ENCODE measurements at places on chromosomes 4 and X.
A peak's percentile ranks its signal among the peaks of the same experiment; 100 is the strongest.

DNA sequence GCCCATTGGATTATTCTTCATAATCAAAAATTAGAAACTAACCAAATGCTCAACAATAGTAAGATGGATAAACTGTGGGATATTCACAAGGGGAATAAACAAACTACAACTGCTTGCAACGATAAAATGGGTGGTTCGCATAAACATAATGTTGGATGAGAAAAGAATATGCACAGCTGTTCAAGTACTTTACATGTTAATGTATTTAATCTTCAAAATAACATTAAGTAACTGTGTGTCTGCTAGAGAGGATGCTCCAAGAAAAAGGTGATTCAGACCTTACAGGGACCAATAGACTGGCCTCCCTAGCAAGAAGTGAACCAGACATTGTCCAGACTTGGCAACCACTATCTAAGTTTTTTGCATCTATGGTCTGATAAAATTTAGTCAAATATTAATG, 2.3 kb downstream of the PFKFB1 start:
- no peak for DNase-seq

GRCh38 chrX:41085878-41086626, 807 bp downstream of the USP9X start:
- peak; percentile 52 for DNase-seq

DNA sequence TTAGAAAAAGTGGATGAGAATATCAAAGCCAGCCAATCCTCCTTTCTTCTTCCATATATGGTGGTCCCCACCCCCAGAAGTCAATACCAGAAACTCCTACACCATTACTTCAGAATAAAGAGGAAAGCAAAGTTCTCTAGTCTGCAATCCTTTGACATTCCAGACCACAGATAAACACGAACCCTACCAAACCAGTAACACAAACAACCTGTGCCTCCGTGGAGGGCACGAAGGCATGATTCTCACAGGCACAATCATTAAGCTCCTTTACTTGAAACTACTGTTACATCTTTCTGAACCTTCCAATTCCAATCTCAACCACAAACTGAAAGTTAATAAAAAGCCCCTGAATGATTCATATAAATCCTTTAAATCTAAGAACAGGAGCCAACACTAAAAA, 16.3 kb downstream of the MAML3 start:
- peak; percentile 45 for DNase-seq

DNA sequence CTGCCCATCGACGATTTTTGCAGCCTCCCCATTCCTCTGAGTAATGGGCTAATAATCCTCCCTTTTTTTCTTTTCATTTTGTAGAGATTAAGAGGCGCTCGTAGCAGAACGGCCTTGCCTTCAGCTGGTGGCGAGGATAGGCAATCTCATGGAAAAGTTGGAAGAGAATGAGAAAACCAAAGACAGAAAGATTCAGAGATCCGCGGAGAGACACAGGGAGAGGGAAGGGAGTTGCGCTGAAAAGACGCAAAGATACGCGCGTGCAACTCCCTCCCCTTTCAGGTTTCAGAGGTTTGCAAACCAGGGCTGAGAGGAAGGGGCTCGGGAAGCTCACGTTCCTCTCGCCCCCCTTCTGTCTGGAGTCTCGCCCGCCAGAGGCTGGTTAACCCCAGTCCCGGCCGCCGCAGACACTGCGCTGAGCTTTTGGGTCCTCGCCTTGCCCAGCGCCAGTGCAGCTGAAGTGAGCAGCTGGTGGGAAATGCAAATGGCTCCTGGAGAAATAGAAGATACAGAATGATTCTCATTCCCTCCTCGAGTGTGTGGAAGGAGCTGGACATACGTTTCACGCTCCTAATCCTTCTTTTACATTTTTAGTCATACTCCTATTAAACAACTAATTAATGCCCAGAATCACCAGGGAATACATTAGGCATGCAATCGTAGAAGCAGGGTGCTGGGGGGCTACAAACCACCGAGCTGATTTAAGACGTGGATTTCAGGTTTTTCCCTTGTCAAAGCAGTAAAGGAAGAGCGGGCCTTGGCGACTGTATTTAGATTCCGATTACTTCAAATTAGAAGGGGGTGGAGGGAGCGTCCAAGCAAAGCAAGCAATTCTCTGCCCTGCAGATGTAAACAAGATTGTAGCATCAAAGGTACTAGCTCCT, 16.6 kb upstream of the PITX2 start:
- peak; percentile 38 for DNase-seq

GRCh38 chrX:68570598-68570997, 71.7 kb downstream of the YIPF6 start:
- DNase-seq, result no peak

DNA sequence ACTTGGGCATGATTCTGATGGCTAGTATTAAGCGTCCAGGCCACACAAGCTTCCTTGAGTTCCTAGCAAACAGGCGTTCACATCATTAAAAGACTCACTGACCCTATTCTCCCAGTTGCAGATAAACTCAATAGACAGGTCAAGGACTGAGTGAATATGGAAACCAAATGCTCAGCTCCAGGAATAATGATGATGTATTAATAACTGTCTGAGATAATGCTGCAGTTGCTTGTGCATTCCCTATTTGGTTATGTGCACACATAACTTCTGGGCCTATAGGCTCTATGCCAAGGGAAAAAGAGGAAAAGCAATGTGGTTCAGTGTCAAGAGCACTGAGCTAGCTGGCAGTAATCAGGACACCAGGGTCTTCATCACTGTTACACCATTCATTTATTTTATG, 3.5 kb downstream of the RAB9B start:
- DNase-seq, result no peak

All from fibroblast of villous mesenchyme (primary cell).